ENCODE measurements at places on chromosomes 13 and 19. TPM values are rescaled to one million over a fixed set of nuclear protein-coding genes. Genes with fewer than 3 reads are reported as not detected.

DNA sequence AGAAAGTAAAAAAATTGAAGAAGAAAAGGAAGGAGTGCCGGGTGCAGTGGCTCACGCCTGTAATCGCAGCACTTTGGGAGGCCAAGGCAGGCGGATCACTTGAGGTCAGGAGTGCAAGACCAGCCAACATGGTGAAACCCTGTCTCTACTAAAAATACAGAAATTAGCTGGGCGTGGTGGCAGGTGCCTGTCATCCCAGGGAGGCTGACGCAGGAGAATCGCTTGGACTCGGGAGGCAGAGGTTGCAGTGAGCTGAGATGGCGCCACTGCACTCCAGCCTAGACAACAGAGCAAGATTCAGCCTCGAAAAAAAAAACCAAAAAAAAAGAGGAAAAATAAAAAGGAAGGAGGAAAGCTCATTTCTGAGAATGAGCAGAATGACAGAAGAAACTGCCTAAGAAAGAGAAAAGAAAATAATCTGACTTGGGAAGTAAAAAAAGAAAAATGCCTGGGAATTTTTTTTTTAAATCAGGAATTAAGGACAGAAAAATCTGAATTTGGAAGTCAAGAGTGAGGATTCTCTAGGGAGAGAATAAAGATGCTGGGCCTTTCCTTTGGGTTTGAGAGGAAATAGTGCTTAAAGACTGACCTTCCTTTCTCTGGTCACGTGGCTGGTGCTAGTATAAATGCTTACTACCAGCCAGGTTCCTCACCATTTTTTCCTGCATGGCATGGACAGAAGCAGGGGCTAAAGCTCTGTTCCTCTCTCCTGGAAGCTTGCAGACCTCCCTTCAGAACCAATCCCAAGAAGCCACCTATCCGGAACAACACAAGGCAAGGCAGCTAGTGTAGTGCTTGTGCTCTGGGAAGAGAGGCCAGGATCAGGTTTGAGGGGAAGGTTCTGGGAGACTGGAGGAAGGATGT lies at the start of gene FFAR2:
FFAR2 (plus strand) TSS at position 652 of the 864 bp plus-strand sequence. CDS start 1,458 bp downstream, outside the sequence.
- no peak within 1 kb of the TSS for H3K4me3 ChIP-seq
- peaks cover 21% of the 10 kb centered on the region for H3K27me3 ChIP-seq
- H3K4me1 ChIP-seq, result peaks cover 44% of the 10 kb centered on the region
- H3K27ac ChIP-seq, result no peak within 1 kb of the TSS
- no peaks in the 10 kb centered on the region for H3K36me3 ChIP-seq
- DNase-seq, result no peak

Gene ZNF470
- 5.0 TPM for total RNA-seq

Gene IRF3
- total RNA-seq, result 123 TPM

- H3K27ac ChIP-seq, result no peak overlapping the region
- no peaks in the 10 kb centered on the region for H3K27me3 ChIP-seq
- no peaks in the 10 kb centered on the region for H3K36me3 ChIP-seq
- H3K4me1 ChIP-seq, result no peaks in the 10 kb centered on the region
Observed at GRCh38 chr13:66617786-66618185, 612.4 kb downstream of the PCDH9 start.

DNA sequence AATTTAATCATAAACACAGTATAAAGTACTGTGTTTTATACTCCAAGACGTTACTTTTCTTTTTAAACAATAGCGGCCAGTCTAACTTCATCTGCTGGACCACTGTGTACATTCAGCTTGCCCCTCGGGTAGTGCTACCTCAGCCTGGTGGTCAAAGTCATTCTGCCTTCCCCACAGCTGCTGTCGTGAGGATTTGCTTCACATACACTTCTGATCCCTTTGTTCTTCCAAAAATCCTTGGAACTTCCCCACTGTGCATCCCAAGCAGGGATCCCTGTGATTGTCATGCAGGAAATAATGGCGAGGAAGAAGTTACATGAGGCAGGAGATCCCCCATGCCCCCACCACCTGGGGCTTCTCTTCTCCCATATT lies 234.9 kb upstream of the STARD13 start:
- H3K27me3 ChIP-seq, result no peaks in the 10 kb centered on the region
- H3K27ac ChIP-seq, result no peak overlapping the region
- no peaks in the 10 kb centered on the region for H3K36me3 ChIP-seq
- DNase-seq, result no peak
- H3K4me1 ChIP-seq, result no peaks in the 10 kb centered on the region

DNA sequence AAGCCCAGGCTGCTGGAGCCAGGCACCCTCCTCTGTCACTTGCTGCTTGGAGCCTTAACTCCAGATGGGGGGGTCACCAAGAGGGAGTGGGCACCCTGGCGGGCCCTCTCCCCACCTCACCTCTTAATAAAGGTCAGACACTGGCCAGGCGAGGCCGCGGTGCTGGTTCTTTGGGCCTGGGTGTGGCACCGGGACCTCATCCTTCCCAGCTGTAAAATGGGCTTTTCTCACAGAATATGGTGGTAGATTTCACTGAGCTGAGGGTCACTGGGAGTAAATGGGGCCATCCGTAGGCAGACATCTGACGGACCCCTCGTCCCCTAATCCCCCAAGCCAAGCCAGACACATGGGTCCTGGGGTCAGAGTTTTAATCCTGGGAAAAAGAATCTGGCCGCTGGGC lies 14.9 kb downstream of the STAP2 start:
- no peaks in the 10 kb centered on the region for H3K36me3 ChIP-seq
- no peak overlapping the region for H3K4me3 ChIP-seq
- H3K4me1 ChIP-seq, result peaks cover 19% of the 10 kb centered on the region
- no peak overlapping the region for H3K27ac ChIP-seq
- H3K27me3 ChIP-seq, result no peaks in the 10 kb centered on the region

GRCh38 chr19:29866011-29866410 lies 54.2 kb downstream of the CCNE1 start:
- no peaks in the 10 kb centered on the region for H3K4me1 ChIP-seq
- no peaks in the 10 kb centered on the region for H3K36me3 ChIP-seq
- peaks cover 6% of the 10 kb centered on the region for H3K27me3 ChIP-seq
- no peak overlapping the region for H3K4me3 ChIP-seq
- H3K27ac ChIP-seq, result no peak overlapping the region
- DNase-seq, result no peak

Measured in activated CD4-positive, alpha-beta T cell treated with anti-CD3 and anti-CD28 coated beads for 36 hours (primary cell).